ENCODE measurements at places on chromosomes 3 and 15.

- no peak for DNase-seq
Measured at GRCh38 chr3:151926956-151927355, 53.5 kb downstream of the SUCNR1 start.

GRCh38 chr3:129061023-129061887 is 676 bp downstream of the GP9 start:
- no peak for DNase-seq

- DNase-seq, result no peak
Measured at GRCh38 chr15:92809880-92810361, 90.2 kb upstream of the CHD2 start.

DNA sequence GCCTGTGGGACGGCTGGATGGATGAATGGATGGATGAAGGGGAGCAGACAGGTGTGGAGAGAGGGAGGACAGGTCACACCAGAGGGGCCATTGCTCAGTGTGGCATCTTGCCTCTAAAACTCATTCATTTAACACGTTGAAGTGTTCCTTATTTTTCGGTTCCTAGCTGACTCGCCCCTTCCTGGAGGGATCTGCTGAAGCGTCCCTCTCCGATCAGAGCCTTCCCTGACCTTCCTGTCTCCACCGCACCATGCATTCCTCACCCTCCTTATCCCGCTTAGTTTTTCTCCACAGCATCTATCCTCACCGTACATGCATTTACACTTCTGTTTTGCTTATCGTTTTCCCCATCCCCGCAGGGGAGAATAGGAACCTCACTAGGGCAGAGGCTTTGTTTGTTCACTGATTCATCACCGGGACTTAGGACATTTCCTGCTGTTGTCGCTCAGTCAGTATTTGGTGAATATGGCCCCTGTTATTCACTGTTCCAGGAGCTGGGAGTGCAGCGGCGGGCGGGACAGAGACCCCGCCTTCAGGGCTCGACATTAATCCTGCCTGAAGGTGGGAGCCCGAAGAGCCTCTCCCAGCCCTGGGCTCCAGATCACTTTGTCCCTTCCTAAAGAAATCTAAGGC is 32.0 kb downstream of the FOXL2 start:
- peak; percentile 42 for DNase-seq

- no peak for DNase-seq
Measured at GRCh38 chr3:74263031-74263430, 351.4 kb downstream of the CNTN3 start.

All from COR-L47 (cell line).